ENCODE measurements at places on chromosomes 7 and 10. TPM values are rescaled to one million over a fixed set of nuclear protein-coding genes. Genes with fewer than 3 reads are reported as not detected.

DNA sequence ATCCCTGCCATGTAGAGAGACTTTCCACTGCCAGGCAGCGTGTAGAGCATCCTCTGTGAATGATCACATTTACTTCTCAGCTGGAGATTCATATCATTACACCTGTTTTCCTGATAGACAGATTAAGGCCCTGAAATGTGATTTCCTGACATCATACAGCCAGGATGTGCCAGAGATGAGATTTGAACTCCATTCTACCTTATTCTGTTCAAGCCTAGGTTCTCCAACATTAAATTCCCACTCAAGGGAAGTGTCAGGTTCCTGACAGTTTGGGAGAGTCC is 482.1 kb downstream of the RPS24 start:
- no peak for DNase-seq
- H3K27ac ChIP-seq, result no peak overlapping the region
- no peaks in the 10 kb centered on the region for H3K36me3 ChIP-seq
- no peaks in the 10 kb centered on the region for H3K27me3 ChIP-seq
- H3K4me3 ChIP-seq, result no peak overlapping the region

DNA sequence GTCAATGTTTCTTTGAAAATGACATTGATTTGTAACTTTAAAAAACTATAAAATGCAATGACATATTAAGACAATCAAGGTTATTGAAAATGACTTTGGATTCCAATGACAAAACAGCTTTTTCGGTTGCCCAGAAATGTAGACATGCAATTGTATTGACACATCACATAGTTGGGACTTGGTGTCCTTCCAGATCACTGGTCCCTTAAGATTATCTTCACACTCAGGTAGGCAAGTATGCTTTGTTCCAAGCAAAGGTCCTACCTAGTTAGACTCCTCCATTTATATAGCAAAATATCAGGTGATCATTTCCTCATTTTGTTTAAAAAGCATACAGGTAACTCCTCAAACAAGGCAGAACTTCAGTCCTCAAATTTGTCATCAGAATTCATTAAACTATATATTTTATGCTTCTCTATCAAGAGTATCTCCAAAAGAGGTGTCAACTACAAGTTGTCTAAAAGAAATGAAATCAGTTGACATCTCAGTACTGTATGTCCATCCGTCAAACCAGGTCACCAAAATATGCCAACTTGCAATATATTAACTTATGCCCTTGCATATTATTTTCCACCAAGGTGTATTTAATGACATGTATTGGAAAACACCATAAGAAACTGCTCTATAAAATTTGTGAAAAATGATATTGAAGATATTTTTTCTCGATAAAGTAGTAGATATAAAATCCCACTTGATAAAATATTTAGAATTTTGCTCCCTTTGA is 64.6 kb downstream of the TSPAN12 start:
- no peak overlapping the region for H3K27ac ChIP-seq
- no peaks in the 10 kb centered on the region for H3K36me3 ChIP-seq
- no peak for DNase-seq
- H3K27me3 ChIP-seq, result no peaks in the 10 kb centered on the region

GRCh38 chr10:77027576-77027975 is 610.0 kb downstream of the KCNMA1 start:
- 0 out of 2 replicates have a peak, but pooled peaks cover 3% of the 10 kb centered on the region for H3K36me3 ChIP-seq
- no peak for DNase-seq
- no peaks in the 10 kb centered on the region for H3K27me3 ChIP-seq

- H3K36me3 ChIP-seq, result peaks cover 5% of the 10 kb centered on the region
- H3K4me3 ChIP-seq, result no peak overlapping the region
- H3K4me1 ChIP-seq, result no peaks in the 10 kb centered on the region
- no peak for DNase-seq
- no peak overlapping the region for H3K27ac ChIP-seq
Measured at GRCh38 chr7:133071506-133071905, 10.4 kb downstream of the CHCHD3 start.

DNA sequence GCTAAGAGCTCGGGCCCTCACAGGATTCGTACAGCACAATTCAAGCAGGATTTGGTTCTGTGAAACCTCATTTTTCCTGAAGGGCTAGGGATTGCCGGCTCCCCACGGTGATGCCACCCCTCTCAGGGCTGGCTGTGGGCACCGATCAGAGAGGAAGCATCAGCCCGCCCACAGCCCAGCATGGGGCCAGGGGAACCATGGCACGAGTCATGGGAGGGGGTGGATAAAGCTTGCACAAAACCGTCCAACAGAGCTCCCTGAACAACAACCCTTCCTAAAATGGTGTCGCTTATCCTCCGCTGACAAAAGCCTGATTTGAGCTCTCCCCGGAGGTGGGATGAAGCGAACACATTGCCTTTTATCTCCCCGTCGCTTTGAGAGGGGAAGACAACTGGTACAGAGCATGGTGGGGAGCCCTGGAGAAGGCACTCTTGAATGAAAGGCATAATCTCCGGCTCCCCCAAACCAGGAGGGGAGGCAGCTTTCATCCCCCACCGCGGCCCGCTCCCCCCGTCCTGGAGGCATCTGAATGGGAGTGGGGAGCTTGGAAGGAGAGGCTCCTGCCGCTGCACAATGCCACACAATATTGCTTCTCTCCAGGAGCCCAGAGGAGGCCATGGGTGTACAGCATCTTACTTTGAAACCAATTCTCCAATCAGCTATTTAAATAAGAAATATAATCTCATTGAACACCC is 144.0 kb downstream of the RPS24 start:
- no peaks in the 10 kb centered on the region for H3K27me3 ChIP-seq
- DNase-seq, result peak; percentile 31
- H3K36me3 ChIP-seq, result no peaks in the 10 kb centered on the region

DNA sequence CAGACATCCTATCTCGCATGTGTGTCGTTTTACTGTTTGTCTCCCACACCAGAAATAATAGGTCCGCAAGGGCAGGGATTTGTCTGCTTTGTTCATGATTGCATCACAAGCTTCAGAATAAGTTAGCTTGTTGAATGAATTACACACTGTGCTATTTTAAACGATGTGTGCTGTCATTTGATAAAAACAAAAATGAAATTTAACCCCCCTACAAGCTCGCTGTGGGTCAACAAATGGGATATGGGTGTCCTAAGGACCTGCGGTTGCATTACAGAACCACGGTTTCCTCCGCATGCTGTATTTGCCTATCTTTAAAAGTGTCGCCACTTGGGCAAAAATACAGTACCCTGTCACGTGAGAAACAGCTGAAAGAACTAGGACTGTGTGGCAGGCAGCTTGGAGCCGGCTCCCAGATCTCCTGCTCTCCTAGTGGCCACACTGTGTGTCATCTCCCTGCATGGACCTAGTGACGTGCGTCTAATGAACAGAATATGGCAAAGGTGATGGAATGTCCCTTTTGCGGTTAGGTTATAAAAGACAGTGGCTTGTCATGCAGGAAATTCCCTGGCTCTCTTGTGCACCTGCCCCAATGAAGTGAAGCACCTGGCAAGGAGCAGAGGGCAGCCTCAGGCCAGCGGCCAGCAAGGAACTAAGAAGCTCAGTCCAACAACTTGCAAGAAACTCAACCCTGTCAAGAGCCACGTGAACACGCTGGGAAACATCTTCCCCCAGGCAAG is 32.9 kb upstream of the CRYGN start:
- DNase-seq, result no peak
- H3K4me3 ChIP-seq, result no peak overlapping the region
- peaks cover 38% of the 10 kb centered on the region for H3K36me3 ChIP-seq
- H3K27me3 ChIP-seq, result no peaks in the 10 kb centered on the region
- no peaks in the 10 kb centered on the region for H3K4me1 ChIP-seq

CCL24 gene
- not detected for total RNA-seq

PHTF2 gene
- total RNA-seq, result 29.9 TPM

NKX1-2 gene
- total RNA-seq, result not detected

DNA sequence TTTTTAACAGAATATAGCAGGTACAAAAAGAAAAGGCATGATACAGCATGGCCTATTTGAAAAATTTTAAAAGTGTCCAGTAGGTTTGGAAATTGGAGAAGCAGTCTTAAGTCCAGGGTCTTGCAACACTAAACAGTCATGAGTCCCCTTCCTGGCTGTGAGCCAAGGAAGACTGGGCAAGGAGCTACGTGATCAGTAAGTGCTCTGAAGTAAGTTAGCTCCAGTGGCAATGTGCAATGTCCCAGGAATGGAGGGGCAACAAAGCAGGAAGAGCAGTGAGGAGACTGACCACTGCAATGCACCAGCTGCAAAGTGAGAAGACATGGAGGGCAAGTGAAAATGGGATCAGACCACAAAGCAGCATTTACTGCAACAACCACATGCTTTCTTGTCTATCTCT is 72.9 kb upstream of the GRID1 start:
- H3K27me3 ChIP-seq, result no peaks in the 10 kb centered on the region
- peaks cover 48% of the 10 kb centered on the region for H3K36me3 ChIP-seq
- H3K27ac ChIP-seq, result peak overlapping the region; percentile 80
- H3K4me1 ChIP-seq, result peaks cover 33% of the 10 kb centered on the region

DNA sequence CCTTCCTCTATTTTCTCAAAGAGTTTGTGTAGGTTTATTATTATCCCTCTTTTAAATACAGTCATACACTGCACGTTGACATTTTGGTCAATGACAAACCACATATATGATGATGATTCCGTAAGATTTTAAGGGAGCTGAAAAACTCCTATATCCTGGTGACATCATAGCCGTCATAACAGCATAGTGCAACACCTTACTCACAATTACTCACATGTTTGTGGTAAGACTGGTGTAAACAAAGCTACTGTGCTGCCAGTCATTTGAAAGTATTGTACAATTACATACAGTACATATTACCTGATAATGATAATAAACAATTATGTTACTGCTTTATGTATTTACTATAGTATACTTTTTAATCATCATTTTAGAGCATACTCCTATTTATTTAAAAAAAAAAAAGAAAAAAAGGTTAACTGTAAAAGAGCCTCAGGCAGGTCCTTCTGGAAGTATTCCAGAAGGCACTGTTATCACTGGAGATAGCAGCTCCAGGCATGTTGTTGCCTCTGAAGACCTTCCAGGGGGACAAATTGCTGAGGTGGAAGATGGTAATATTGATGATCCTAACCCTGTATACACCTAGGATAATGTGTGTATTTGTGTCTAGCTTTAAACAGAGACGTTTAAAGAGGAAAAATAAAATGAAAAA is 123.3 kb upstream of the CDK1 start:
- H3K27ac ChIP-seq, result no peak overlapping the region
- H3K27me3 ChIP-seq, result no peaks in the 10 kb centered on the region
- H3K4me1 ChIP-seq, result no peaks in the 10 kb centered on the region
- no peak overlapping the region for H3K4me3 ChIP-seq
- DNase-seq, result peak; percentile 65

DNA sequence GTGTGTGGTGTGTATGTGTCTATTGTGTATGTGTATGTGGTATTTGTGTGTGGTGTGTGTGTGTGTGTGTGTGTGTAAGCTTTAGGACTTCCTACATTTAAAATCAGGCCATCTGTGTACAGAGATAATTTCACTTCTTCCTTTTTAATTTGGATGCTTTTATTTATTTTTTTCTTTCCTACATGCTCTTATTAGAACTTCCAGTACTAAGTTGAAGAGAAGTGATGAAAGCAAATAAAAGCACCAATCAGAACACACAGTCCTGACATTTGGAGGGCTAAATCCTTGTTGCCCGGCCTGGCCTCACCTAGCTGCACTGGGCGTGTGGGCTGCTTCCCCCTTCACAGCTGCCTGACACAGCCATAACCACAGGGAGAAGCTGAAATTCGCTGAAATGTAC is 3.8 kb upstream of the MRC1 start:
- no peak for DNase-seq
- H3K27me3 ChIP-seq, result no peaks in the 10 kb centered on the region
- no peak overlapping the region for H3K27ac ChIP-seq
- no peaks in the 10 kb centered on the region for H3K36me3 ChIP-seq
- H3K4me1 ChIP-seq, result peaks cover 10% of the 10 kb centered on the region

DNA sequence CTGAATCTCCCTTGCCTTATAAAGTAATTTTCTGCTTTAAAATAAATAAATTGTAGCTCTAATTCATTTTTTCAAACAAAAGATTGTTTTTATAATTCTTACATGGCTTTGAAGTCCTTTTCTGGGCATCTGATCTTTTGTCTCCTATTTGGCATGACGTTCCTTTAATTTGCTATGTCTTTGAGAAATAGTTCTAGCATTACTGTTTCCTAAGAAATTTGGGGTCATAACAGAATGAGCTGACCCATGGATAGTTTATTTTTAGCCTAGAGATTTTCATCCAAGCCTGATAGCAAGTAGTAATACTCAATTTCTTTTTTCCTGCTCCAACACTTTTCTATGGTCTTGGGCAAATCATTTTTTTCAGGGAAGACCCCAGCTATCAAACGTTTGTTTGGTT is 31.4 kb downstream of the CCDC71L start:
- DNase-seq, result peak; percentile 62
- H3K4me3 ChIP-seq, result peak overlapping the region; percentile 10
- 0 out of 2 replicates have a peak overlapping the region, but pooled peaks have one; percentile 0 for H3K27ac ChIP-seq

DNA sequence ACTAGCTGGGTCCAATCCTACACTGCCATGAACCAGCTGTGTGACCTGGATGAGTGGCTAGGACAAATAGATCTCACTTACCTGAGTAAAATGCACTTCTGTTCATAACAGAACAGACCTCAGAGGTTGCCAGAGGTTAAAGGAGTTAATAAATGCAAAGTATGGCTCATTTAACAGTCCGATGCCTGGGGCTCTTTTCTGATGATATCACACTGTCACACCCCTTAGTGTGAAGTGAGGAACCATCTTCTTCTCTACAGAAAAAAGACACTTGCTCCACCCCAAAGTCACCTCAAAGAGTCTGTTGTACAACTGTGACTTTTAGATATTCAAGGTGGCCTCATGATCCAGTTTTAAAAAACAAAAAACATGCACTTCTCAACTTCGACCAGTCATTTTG is 21.5 kb upstream of the TARP start:
- no peaks in the 10 kb centered on the region for H3K36me3 ChIP-seq
- no peak for DNase-seq
- peaks cover 11% of the 10 kb centered on the region for H3K27me3 ChIP-seq
- no peak overlapping the region for H3K4me3 ChIP-seq
- no peak overlapping the region for H3K27ac ChIP-seq

DNA sequence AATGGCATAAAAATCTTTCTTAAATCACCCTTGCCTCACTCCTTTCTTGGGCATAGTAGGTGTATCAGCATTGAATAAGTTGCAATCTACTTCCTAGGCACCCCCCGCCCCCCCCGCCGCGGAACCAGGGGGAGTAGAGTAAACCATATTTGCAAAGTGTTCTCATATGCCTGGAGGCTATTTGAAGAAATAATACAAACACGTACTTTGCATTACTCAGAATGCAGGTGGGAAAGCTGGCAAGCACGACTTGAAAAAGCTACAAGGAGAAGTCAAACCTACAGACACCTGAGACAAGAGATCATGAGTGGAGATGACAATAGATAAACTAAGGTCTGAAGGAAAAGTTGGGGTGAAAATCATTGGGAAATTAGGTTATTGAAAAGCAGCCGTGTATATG is 65.6 kb downstream of the POM121L12 start:
- no peaks in the 10 kb centered on the region for H3K4me1 ChIP-seq
- no peaks in the 10 kb centered on the region for H3K27me3 ChIP-seq
- H3K27ac ChIP-seq, result no peak overlapping the region

- no peak for DNase-seq
- H3K4me1 ChIP-seq, result no peaks in the 10 kb centered on the region
- H3K27ac ChIP-seq, result no peak overlapping the region
- no peaks in the 10 kb centered on the region for H3K36me3 ChIP-seq
- no peaks in the 10 kb centered on the region for H3K27me3 ChIP-seq
Measured at GRCh38 chr7:147196481-147196880, 1079.9 kb downstream of the CNTNAP2 start.

All from GM23248 (cell line).